ENCODE measurements at places on chromosomes 5 and 9.

DNA sequence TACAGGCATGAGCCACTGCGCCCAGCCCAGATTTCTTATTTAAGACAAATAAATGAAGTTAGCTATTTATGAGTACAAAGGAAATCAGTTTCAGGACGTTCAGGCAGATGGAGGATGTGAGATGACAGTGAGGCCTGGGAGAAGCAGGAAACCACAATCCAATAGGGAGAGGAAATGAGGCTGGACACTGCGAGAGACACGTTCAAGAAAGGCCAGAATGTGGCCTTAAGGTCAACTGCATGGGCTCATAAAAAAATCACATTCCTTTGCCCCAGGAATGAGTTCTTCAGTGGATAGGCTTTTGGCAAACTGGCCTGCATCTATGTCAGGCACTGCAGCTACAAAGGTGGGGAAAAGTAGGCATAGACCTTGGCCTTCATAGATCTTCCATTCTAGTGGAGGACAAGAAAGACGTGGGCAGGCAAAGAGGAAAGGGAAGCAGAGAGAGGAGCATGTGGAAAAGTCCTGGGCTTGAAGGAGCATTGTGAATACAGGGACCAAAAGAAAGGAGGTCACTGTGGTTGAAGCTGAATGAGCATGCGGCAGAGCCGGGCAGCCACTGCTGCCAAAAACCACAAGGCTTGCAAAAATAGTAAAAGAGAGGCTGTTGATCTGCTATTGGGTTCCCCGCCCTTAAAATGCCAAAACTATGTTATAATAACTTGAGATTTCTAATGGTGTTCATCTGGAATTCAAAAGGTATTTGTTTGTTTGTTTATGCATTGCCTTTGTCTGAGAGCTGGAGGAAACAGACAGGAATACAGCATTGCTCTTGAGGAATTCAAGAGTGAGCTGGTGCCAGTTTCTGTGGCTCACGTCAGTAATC lies 133.0 kb downstream of the GNA14 start:
- DNase-seq: no peak

GRCh38 chr9:86843206-86843605 lies 104.1 kb downstream of the GAS1 start:
- no peak for DNase-seq

DNA sequence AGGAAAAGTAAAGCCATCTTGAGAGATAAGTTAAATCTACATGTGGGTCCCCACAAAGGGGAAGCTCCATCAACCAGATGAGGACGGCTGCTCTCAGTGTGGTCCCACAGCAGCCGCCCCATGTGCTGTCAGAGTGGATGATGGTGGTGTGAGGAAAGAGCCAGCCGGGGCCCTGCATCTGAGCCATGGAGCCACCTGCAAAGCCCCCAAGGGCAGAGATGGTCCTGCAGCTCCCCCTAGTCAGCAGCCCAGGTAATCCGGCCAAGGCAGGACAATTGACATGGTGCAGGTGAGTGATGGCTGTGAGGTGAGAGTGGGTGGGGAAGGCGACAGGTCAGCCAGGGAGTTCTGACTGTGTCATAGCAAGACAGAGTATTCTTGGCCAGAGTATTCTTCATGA lies 458.8 kb downstream of the ICE1 start:
- DNase-seq: no peak

- no peak for DNase-seq
These were observed 36.2 kb downstream of the KIF4B start for GRCh38 chr5:155049569-155050383.

GRCh38 chr9:127384016-127384730 lies 12.8 kb upstream of the SLC2A8 start:
- DNase-seq: no peak

DNA sequence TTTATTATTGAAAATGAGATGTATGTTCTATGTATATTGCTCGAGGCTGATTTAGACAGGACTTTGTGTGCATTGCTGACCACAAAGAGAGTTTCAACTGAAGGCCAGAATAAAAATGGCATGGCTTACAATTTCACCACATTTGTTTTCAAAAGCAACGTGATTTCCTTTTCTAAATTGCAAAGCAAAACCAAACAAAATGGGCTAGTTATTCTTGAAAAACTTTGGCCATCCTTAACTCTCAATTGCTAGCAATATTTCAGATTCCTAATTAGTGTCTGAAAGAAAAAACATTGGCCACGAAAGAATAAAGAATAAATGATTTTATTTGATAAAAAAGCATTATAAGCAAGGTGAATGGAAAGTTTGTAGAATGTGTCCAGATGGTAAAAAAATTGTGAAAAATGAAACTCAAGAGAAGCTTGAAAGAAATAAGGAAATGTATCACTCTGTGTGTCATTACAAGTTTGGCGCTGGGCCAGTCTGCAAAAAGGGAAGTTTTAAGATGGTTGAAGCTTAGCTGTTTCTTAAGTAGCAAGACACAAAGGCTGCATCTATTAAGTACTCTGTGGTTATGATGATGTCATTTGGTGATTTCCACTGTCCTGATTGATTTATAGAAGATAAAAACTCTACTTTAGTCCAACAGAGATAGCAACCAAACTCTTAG lies 89.2 kb upstream of the PRLR start:
- no peak for DNase-seq

- DNase-seq: no peak
These were observed 410 bp downstream of the GLIPR2 start for GRCh38 chr9:36136894-36137391.

Data from activated CD4-positive, CD25-positive, alpha-beta regulatory T cell treated with anti-CD3 and anti-CD28 coated beads, Interleukin-2, amount 50 U/mL, for 72 hours (primary cell).